ENCODE measurements at places on chromosomes 1 and 21.

GRCh38 chr21:35593000-35593502 is 467.3 kb downstream of the SETD4 start:
- DNase-seq: no peak

- DNase-seq: no peak
Observed at GRCh38 chr1:81435175-81435574, 365.6 kb upstream of the ADGRL2 start.

GRCh38 chr1:85128316-85128715 is 72.5 kb downstream of the SYDE2 start:
- DNase-seq: no peak

- no peak for DNase-seq
Observed at GRCh38 chr1:228190778-228191177, 17.1 kb upstream of the OBSCN start.

GRCh38 chr1:61184040-61184713 is 101.8 kb downstream of the NFIA start:
- no peak for DNase-seq

GRCh38 chr1:62054188-62054587 is 140.5 kb upstream of the L1TD1 start:
- no peak for DNase-seq

GRCh38 chr1:158002022-158002630 is 8.7 kb downstream of the KIRREL1 start:
- no peak for DNase-seq

GRCh38 chr21:41877901-41878830 is 978 bp downstream of the PRDM15 start:
- DNase-seq: peak; percentile 58

DNA sequence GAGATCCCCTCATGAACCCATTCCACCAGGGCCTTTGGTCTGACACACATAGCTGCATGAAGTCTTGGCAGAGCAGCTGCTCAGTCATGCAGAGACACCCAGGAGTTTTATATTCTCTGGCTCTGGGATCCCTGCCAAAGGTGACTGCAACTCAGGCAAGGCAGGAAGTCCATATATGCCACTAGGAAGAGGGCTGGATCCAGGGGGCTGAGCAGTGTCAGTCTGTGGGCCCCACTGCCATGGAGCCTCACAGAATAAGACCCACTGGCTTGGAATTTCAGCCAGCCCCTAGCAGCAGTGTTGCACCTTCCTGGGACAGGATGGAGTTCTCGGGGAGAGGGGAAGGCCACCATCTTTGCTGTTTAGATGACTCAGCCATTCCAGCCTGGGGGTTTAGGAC is 199.7 kb downstream of the TBX15 start:
- DNase-seq: no peak

GRCh38 chr1:246108278-246108925 is 398.7 kb downstream of the SMYD3 start:
- DNase-seq: no peak

- no peak for DNase-seq
Observed at GRCh38 chr1:68228851-68229250, 3.5 kb downstream of the WLS start.

- DNase-seq: no peak
Observed at GRCh38 chr1:245585252-245585959, 430.6 kb downstream of the KIF26B start.

GRCh38 chr1:12158357-12159092 is 8.3 kb upstream of the TNFRSF1B start:
- no peak for DNase-seq

DNA sequence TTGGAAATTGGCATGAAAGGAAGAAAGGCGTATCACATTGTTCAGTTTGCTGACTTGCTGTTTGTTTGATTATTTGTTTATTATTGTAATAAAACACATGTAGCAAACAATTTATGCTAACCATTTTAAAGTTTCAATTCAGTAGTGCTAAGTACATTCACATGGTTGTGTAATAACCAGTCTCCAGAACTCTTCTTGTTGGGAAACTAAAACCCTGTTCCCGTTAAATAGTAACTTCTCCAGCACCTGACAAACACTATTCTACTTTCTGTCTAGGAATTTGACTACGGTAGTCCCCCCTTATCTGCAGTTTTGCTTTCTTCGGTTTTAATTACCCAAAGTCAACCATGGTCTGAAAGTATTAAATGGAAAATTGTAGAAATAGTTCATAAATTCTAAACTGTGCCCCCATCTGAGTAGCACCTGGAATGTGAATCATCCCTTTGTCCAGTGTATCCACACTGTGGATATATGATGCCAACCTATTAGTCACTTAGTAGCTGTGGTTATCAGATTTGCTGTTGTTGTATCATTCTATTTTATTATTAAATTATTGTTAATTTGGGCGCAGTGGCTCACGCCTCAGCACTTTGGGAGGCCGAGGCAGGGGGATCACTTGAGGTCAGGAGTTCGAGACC is 5.5 kb downstream of the MORC3 start:
- DNase-seq: no peak

DNA sequence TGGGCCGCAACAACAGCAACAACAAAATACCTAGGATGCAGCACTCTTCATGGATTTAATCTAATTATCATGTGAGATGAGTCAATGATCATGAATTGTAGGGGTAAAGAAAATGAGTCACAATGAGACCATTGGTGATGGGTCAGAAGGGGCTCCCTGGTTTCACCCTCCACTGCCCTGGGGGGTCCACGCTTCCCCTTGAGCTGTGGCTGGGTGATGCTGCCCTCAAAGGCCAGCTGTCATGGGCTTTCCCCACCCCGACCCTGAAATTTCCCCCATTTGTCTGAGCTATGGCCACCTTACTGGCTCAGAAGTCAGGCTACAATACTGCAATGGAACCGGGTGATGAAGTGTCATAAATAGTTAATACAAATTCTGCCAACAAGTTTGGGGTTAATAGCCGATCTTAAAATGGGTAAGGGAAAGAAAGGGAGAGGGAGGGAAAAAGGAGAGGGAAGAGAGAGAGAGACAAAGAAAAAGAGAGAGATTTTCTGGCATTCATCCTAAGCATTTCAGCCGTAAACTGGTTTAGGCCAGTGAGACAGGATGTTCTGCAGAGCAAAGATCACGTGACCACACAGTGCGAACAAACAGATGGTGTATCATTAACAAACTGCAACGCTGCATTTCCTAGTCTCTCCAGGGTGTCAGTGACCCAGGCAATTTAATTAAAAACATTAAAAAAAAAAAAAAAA is 143.4 kb upstream of the ERRFI1 start:
- DNase-seq: peak; percentile 75

DNA sequence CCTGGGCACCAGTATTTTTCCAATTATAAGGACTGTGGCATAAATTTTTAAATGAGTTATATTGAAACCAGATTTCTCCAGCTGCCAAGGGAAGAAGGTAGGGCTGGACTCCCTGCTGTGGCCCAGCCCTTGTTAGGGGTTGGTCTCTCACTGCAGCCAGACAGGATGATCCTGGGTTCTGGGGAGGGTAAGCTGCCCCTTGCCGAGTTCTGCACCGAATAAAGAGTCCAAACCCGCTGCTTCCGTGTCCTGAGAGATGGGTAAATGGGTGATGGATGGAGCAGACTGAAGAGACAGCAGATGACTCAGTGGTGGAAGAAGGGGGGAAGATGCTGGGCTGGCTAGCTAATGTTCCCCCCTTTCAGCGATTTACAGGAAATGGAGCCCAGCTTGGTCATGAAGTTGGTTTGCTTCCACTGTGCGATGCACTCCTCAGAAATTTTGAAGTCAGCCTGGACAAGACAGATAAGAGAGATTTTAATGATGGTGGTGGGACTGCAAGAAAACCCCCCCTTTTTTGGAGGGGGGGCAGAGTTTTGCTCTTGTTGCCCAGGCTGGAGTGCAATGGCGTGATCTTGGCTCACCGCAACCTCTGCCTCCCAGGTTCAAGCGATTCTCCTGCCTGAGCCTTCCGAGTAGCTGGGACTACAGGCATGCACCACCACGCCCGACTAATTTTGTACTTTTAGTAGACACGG is 41.4 kb downstream of the YARS1 start:
- no peak for DNase-seq

DNA sequence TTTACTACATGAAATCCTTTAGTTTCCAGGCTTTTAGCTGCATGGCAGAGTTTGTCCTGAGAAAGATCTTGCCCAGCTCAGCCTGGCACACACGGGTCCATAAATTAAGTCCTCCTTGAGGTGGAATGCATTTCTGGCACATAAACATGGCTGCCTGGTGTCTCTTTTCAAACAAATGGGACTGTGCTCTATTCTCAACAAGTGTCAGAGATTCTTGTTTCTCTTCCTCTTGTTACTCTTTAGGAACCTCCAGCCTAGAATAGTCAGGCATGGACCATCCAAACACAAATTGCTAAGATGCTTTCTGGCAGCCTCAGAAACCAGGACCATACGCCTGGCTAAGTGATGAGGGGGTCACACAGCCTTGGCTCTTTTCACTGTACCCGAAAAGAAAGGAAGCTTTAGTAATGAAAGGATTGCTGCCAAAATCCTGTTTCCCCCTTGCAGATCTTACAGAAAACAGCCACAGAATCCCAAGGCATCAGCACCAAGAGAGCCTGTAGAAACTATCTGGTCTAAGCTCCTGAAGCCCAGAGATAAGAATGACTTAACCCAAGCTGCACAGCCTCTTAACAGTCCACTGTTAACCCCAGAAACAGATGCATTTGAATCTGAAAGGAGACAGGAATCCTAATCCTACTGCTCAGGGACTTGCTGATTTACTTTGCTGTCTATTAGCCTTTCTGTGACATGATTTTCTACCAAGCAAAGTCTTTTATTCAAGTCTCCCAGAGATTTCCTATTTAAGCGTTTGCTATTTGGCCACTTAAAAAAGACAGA is 31.9 kb upstream of the NRDC start:
- DNase-seq: no peak

GRCh38 chr1:99964806-99965205 is 5.0 kb upstream of the SLC35A3 start:
- no peak for DNase-seq

DNA sequence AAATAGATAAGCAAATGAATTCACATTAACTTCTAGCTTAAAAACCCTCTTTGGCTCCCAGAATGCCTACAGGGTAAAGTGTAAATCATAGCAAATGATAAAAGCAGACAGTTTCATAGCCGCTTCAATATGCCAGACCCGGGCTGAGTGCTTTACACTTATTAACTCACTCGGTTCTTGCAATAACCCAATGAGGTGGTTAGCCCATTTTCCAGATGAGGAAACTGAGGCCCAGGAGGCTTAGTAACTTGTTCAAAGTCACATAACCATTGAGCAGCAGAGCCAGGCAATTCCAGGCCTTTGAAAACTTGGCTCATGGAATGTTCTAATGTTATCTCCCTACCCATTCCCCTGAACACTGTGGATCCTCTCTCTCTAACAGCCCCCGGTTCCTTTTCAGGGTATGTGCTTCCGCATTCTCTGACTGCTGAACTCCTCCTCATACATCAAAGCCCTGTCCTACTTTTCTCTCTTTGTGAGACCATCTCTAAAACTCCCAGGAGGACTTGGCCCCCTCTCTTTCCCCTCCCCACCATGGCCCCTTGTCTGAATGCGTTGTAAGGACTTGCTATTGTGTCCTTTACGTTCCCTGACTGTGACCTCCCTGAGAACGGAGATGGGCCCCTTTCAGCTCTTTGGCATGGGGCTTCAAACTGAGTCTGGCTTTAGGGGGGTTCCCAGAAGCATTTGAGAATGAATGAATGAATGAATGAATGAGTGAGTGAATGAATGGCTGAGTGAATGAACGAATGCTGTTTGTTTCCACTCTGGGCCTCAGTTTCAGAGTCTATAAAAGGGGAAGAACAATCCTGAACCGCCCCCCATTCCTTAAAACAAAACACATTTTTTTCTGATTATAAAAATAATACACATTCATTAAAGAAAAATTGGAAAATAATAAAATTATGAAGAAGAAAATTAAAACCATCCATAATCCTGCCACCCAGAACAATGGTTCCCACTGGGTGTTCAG is 15.6 kb upstream of the RUNX3 start:
- no peak for DNase-seq

- DNase-seq: no peak
Observed at GRCh38 chr1:158115126-158115525, 65.6 kb upstream of the CD1D start.

- no peak for DNase-seq
Observed at GRCh38 chr1:78839704-78840277, 166.7 kb downstream of the ADGRL4 start.

DNA sequence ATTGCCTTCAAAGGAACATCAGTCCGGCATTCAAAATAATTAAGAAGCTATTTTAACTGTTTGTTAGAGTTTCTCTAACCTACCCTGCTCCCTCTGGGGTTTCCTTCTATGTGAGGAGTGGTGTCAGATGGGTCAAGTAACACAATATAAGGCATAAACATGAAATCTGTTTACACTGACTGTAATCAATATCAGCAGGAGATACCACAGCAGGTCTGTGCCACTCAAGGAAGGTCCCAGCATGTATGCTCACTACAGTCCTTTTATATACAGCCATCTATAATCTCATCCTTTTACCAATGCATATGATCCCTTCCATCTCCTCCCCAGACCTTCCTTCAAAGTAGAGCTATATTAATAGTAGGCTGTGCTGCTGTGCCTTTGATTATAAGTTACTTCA is 25.4 kb downstream of the EEIG2 start:
- no peak for DNase-seq

GRCh38 chr1:180643693-180644092 is 11.9 kb downstream of the XPR1 start:
- DNase-seq: no peak

DNA sequence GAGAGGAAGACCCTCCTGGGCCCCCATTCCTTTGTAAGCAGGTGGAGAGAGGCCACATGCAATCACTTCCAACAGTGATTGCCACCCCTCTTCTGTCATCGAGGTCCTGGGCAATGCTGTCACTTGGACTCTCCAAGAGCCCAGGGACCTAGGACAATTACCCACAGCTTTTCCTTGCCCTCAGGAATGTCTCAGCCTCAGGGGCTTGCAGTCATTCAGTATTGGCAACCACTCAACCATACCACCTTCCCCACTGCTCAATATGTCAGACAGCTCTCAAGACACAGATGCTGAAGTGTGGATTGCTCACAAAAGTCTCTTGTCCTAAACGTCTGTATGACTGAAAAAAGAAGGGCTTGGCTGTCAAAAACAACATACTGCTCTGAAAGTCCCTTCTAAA is 87.8 kb downstream of the PTPN14 start:
- no peak for DNase-seq

DNA sequence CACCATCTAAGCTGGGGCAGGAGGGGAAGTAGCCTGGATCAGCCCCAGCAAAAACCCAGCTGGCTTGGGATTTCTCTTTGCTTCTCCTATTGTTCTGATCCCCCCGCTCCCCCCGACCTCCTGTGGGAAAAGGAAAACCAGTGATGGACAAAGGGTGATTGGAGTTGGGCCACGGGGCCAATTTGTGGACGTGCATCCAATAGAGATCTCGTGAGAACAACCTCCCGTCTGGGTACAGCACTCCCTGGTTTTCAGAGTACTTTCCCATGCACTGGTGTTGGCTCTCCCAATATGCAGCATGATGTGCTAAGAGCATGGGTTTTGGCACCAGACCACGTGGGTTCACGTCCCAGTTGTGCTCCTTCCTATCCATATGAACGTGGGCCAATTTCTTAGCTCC is 9.0 kb downstream of the BLACAT1 start:
- peak; percentile 58 for DNase-seq

DNA sequence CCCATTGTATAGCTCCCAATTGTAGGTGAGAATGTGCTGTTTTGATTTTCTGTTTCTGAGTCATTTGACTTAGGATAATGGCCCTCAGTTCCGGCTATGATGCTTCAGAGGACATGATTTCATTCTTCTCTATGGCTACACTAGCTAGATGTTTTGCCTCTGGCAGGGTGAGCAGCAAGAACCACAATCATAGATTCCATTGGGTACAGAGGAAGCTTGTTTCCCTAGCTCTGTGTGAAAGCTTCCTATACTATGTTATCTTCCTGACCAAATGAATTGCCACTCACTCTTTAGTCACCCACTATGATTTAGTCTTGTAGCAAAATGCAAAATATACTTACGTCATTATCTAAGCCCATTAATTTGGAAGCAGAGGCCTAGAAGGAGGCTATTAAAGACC is 616.3 kb downstream of the PLA2G4A start:
- DNase-seq: no peak

Data from D341Med (cell line).